WTC11 (cell line): ENCODE measurements at places on chromosomes 1 and 21.

DNA sequence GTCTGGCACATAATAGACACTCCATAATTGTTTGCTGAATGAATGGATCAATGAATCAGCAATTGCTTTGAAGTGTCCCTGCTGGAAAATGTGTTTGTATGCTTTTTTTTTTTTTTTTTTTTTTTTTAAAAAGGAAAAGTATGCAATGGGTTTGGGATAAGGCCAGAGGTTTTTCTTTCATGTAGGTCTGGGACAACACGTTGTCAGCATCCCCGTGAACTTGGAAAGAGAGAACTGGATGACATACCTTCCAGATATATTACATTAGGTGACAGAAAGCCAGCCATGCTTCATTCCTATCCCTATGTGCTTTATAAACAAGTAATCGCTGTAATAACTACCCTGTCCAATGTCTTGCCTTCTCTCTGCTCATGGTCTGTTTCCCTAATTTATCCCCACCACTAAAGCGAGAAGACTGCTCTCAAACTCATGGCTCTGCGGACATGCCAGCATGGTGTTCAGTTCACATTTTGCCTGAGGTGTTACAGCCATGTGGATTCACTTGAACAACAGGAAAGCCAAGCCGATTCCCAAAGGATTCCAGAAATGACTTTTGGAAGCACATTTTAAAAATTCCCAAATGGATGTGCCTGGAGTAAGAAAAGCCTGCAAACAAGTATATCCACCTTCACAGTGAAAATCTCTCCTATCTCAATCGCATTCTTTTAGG lies 34.8 kb upstream of the GREM2 start:
- no peak for DNase-seq

DNA sequence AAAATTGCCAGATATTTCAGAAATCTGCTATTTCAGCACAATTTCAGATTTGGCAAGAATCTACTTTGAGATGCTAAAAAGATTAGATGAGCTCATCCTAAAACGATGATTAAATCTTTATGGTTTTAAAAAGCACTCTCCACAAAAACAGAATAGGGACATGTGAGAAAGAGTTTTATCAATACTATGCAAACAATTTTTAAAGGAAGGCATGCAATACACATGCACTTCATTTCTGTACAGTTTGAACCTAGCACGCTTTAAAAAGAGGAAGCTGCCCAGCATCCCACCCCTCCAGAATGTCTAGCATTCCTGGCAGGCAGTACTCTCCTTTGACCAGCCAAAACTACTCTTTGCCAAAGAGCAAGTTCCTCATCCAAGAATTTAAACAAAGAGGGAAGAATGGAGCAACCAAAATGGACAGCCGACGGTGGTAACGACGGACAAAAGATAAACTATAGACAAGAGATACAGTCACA lies 1.3 kb downstream of the ARHGAP29 start:
- DNase-seq = no peak

DNA sequence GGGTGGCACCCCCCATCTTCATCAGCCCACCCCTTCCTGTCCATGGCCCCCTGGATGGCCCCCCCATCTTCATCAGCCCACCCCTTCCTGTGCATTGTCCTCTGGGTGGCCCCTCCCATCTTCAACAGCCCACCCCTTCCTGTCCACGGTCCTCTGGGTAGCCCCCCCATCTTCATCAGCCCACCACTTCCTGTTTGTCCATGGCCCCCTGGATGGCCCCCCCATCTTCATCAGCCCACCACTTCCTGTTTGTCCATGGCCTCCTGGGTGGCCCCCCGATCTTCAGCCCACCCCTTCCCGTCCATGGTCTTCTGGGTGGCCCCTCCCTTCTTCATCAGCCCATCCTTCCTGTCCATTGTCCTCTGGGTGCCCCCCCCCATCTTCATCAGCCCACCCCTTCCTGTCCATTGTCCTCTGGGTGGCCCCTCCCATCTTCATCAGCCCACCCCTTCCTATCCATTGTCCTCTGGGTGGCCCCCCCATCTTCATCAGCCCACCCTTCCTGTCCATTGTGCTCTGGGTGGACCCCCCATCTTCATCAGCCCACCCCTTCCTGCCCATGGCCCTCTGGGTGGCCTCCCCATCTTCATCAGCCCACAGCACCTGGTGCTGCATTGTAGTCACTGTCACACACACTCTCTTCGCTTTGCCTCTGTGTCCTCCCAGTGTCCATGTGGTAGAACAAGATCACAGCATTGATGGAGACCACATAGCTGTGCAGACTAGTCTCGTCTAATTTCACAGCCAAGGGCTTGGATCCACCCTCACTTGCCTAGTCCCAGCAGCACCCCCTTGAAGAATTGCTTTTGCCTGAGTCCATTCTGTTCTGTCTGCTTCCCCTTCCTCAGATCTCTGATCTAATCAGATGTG lies 95.9 kb downstream of the PCBP3 start:
- no peak for DNase-seq

GRCh38 chr1:173715538-173715844 lies 710 bp downstream of the KLHL20 start:
- no peak for DNase-seq

GRCh38 chr1:5253036-5253435 lies 598.6 kb downstream of the AJAP1 start:
- DNase-seq = no peak
